ENCODE measurements at places on chromosomes 5 and 9. TPM values are rescaled to one million over a fixed set of nuclear protein-coding genes. Genes with fewer than 3 reads are reported as not detected.

GRCh38 chr5:1111241-1111726 lies 579 bp downstream of the SLC12A7 start:
- peak overlapping the region; percentile 84 for H3K4me3 ChIP-seq
- DNase-seq, result peak; percentile 48
- no peak overlapping the region for H3K27ac ChIP-seq
- no peaks in the 10 kb centered on the region for H3K4me1 ChIP-seq
- no peaks in the 10 kb centered on the region for H3K36me3 ChIP-seq
- peaks cover 14% of the 10 kb centered on the region for H3K27me3 ChIP-seq

GRCh38 chr5:159833846-159834245 lies 82.4 kb upstream of the ADRA1B start:
- H3K4me1 ChIP-seq, result peaks cover 6% of the 10 kb centered on the region
- no peak overlapping the region for H3K4me3 ChIP-seq
- no peak for DNase-seq
- H3K36me3 ChIP-seq, result no peaks in the 10 kb centered on the region

DNA sequence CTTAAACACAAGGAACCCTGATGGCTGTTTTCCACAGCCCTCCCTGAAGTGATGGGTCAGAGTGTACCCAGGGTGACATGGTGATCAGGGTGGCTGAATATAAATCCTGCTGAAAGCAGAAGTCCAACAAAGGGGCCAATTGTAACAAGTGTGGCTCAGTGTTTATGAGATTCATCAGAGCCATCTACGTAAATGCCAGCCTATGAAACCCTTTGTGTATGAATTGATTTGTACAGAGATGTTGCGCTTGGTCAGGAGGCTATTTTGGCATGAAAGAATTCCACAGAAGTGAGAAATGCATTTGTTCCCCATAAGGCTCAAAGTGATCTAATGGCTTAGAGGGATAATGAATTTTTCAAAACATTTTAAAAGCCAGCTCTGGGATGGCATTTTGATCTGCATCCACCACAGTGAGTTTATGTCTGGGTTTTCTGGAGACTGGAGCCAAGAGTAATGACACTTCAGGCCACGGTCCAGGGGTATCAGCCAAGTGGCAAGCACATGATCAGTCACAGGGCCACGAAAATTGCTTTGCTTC lies 12.4 kb downstream of the PRUNE2 start:
- H3K4me1 ChIP-seq, result peaks cover 2% of the 10 kb centered on the region
- no peak overlapping the region for H3K4me3 ChIP-seq
- no peak overlapping the region for H3K27ac ChIP-seq
- H3K36me3 ChIP-seq, result no peaks in the 10 kb centered on the region
- DNase-seq, result no peak

- H3K27ac ChIP-seq, result no peak overlapping the region
- H3K4me1 ChIP-seq, result no peaks in the 10 kb centered on the region
- H3K27me3 ChIP-seq, result peaks cover 2% of the 10 kb centered on the region
- H3K4me3 ChIP-seq, result no peak overlapping the region
Observed at GRCh38 chr9:11194246-11194645, 581.4 kb upstream of the PTPRD start.

- H3K36me3 ChIP-seq, result no peaks in the 10 kb centered on the region
- no peak overlapping the region for H3K4me3 ChIP-seq
- H3K27me3 ChIP-seq, result peaks cover 2% of the 10 kb centered on the region
Observed at GRCh38 chr9:76404401-76404800, 10.2 kb upstream of the RFK start.

DNA sequence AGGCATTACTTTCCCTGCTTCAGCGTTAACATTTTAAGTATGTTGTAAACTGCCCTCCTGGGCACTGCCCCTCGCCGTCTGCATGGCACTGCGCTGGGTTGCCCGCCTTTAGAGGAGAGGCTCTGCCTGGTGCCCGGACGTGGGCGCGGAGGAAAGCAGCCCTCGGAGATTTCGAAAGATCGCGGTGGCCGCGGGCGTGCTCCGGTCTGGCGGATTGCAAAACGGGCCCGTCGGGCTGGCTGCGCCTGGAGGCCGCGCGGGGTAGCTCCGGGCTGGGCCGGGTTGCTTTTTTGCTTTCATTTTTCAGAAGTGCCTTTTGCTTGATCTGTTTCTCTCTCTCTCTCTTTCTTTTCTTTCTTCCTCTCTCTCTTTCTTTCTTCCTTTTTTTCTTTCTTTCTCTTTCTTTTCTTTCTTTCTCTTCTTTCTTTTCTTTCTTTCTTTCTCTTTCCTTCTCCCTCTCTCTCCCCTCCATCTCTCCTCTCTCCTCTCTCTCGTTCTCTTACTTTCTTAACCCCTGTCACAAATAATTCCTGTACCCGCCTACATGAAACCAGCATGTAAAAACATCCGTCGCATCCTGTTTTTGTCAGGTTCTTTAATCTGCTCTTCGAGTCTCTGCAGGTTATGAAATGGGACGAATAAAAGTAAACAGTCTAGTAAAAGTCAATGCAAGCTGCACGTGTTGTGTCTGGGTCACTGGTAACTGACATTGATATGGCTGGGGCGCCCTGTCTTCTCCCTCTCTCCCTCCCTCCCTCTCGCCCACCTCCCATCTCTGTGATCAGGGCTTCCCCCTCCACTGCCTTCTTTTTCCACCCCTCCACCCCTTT lies 1.7 kb downstream of the FST start:
- DNase-seq, result peak; percentile 72
- H3K4me1 ChIP-seq, result peaks cover 13% of the 10 kb centered on the region
- H3K4me3 ChIP-seq, result peak overlapping the region; percentile 91

- no peak overlapping the region for H3K4me3 ChIP-seq
- H3K36me3 ChIP-seq, result peaks cover 4% of the 10 kb centered on the region
- no peak overlapping the region for H3K27ac ChIP-seq
- H3K4me1 ChIP-seq, result no peaks in the 10 kb centered on the region
Observed at GRCh38 chr5:3230254-3230653, 365.4 kb upstream of the IRX1 start.

Gene KCNMB1
- 1.1 TPM for total RNA-seq

Measured in endothelial cell (in vitro differentiated cells).